ENCODE measurements at places on chromosomes 1 and 21. TPM values are rescaled to one million over a fixed set of nuclear protein-coding genes. Genes with fewer than 3 reads are reported as not detected.
A peak's percentile ranks its signal among the peaks of the same experiment; 100 is the strongest.

GRCh38 chr1:23902321-23903278 lies 10.6 kb downstream of the CNR2 start:
- no peaks in the 10 kb centered on the region for H3K4me1 ChIP-seq
- H3K27ac ChIP-seq = no peak overlapping the region
- H3K4me3 ChIP-seq = no peak overlapping the region

The CD52 gene
- 1,528 TPM for total RNA-seq

DNA sequence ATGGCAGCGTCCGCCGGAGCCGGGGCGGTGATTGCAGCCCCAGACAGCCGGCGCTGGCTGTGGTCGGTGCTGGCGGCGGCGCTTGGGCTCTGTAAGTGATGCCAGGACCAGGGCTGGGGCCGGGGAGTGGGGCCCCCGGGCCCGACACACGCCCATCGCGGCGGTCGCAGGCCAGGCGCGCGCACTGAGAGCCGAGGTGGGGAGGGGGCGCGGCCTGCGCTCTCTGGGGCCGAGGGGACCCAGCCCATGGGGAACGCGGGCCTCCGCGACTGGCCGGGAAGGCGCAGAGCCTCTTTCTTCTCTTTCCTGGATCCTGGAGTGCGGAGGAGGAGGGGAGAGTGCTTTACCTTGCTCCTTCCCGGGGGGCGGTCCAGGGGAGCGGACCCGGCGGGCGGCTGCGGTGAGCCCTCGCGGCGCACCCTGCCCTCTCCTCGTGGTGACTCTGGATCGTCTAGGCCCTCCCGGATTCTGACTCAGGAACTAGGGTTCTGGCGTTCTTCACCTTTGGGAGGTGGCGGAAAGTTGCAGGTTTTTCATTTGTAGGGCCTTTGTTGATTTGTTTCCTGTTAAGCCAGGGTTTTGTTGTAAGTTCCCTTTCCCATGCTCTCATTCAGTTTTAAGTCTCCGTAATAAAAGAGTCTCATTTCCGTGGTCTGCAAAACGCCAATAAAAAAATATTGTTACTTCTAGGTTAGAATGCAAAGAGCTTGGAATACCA lies 529 bp downstream of the MPZL1 start:
- H3K27me3 ChIP-seq = no peaks in the 10 kb centered on the region
- no peaks in the 10 kb centered on the region for H3K36me3 ChIP-seq
- H3K27ac ChIP-seq = peak overlapping the region; percentile 49
- H3K4me3 ChIP-seq = peak overlapping the region; percentile 78
- peak; percentile 19 for DNase-seq
- peaks cover 30% of the 10 kb centered on the region for H3K4me1 ChIP-seq

The PTGFRN gene
- 0.10 TPM for total RNA-seq

The DPM3 gene
- 28.1 TPM for total RNA-seq

The ADPRS gene
- total RNA-seq = 20.6 TPM

DNA sequence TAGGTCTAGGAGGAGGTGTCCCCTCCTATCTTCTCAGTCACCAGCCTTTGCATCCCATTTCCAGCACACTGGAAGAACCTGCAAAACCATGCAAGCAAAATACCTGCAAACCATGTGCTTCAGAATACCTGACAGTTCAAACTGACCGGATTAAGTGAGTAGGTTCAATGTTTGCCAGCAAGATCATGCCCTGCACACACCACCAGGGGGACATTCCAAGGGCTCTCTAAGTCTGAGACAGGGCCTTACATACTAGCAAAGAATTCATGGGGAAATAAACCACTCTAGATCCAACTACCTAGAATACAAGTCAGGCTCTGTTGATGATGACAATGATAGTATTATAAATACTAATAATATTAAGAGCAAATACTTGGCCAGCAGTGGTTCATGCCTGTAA lies 27.6 kb downstream of the INPP5B start:
- H3K4me1 ChIP-seq = peaks cover 6% of the 10 kb centered on the region
- no peak for DNase-seq
- no peaks in the 10 kb centered on the region for H3K27me3 ChIP-seq
- no peak overlapping the region for H3K4me3 ChIP-seq

The ADORA3 gene
- not detected for total RNA-seq

GRCh38 chr1:17661546-17662157 lies 93.5 kb upstream of the ACTL8 start:
- H3K36me3 ChIP-seq = no peaks in the 10 kb centered on the region
- no peaks in the 10 kb centered on the region for H3K4me1 ChIP-seq
- peak; percentile 7 for DNase-seq
- no peak overlapping the region for H3K27ac ChIP-seq
- no peak overlapping the region for H3K4me3 ChIP-seq

- DNase-seq = no peak
- H3K4me3 ChIP-seq = no peak overlapping the region
- peaks cover 24% of the 10 kb centered on the region for H3K4me1 ChIP-seq
- H3K36me3 ChIP-seq = no peaks in the 10 kb centered on the region
Measured at GRCh38 chr1:24961961-24962861, 32.1 kb upstream of the RUNX3 start.

DNA sequence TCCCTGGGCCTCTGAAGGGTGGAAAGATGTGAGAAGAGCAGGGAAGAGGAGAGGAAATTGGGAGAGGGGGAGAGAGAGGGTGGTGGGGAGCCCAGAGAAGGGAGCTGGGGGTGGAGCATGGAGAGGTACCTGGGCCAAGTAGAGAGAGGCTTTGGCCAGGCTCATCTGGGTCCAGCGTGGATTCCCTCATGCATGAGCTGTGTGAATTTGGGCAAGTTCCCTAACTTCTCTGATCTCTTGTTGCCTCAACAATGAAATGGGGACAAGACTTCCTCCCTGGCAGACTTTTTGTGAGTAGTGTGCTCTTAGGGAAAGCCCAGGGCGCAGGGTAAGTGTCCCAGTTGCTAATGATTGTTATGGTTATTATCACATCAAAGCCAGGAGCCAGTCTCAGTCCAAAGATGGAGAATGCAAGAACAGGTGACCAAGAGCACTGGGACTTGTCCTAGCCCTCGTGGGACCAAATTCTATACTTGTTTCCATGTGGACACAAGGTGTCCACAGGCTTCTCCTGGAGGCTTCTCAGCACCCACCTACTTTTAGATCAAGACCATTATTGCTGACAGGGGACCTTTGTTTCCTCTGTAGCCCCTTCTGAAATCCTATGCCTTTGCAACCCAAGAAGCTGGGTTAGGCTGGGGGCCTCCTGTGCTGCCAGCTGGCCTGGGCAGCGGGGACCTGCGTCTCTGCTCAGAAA lies 13.9 kb downstream of the IL6R start:
- H3K4me3 ChIP-seq = peak overlapping the region; percentile 74
- H3K4me1 ChIP-seq = peaks cover 93% of the 10 kb centered on the region
- H3K36me3 ChIP-seq = peaks cover 22% of the 10 kb centered on the region

DNA sequence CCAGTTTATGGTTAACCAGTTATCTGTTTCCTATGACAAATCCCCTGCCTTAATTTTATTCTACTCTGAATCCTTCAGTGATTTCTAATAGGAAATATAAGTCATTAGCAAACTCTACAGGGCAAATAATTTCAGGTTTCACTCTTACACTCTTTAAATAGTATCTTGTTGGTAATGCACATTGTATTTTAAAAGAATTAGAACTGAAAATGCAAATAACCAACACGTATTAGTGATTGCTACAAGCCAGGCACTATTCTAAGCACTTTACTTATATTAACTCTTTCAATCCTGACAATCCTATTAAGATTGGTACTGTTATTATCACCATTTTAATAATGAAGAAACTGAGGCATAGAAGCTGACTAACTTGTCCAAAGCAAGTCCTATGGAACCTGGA lies 48.3 kb upstream of the LHX8 start:
- H3K36me3 ChIP-seq = no peaks in the 10 kb centered on the region
- no peak overlapping the region for H3K27ac ChIP-seq
- H3K27me3 ChIP-seq = no peaks in the 10 kb centered on the region
- H3K4me1 ChIP-seq = no peaks in the 10 kb centered on the region
- no peak overlapping the region for H3K4me3 ChIP-seq
- DNase-seq = no peak

GRCh38 chr1:90475631-90476030 lies 241.5 kb downstream of the BARHL2 start:
- H3K27me3 ChIP-seq = no peaks in the 10 kb centered on the region
- no peaks in the 10 kb centered on the region for H3K4me1 ChIP-seq
- H3K36me3 ChIP-seq = no peaks in the 10 kb centered on the region
- H3K27ac ChIP-seq = no peak overlapping the region
- DNase-seq = no peak

DNA sequence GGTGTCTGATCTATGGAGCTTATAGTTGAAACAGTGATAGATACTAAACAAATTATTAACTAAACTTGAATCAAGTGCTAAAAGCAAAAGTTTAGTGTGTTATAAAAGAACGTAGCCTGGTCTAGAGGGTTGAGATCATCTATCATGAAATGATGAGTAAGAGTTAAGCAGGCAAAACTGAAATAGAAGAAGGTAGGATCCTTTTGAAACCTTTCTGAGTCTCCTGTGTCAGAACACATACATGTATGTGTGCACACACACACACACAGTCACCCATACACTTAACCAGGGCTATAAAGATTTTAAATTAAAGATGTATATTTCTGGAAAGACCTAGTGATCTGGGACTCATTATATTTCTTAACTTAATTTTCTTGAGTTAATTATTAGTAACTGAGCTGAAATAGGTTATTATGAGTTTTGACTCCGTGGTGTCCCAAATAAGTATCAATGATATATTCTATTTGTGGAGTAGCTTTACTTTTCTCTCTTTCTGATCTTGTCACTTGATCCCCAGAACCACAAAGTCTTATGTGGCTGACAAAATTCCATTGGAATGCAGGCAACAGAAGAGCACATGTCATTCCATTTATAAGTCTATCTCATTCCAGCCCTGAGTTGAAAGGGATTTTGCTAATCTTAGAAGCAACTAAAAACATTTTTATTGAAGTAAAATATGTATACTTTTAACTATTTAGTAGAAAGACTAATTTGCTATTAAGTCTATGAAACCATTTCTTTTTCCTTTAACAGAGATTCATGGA lies 70.7 kb downstream of the PRRX1 start:
- peaks cover 3% of the 10 kb centered on the region for H3K27me3 ChIP-seq
- H3K4me3 ChIP-seq = no peak overlapping the region
- no peak for DNase-seq
- no peaks in the 10 kb centered on the region for H3K36me3 ChIP-seq
- H3K4me1 ChIP-seq = no peaks in the 10 kb centered on the region

DNA sequence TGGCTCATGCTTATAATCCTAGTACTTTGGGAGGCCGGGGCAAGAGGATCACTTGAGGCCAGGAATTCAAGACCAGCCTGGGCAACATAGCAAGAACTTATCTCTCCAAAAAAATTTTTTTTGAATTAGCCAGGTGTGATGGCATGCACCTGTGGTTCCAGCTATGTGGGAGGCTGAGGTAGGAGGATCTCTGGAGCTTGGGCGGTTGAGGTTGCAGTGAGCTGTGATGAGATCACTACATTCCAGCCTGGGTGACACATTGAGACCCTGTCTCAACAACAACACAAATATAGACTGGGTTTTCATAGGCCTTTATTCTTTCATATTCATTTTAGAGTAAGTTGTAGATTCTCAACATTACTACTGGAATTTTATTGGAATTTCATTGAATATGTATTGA lies 12.8 kb downstream of the MED18 start:
- no peaks in the 10 kb centered on the region for H3K27me3 ChIP-seq
- no peaks in the 10 kb centered on the region for H3K4me1 ChIP-seq
- H3K27ac ChIP-seq = no peak overlapping the region
- no peaks in the 10 kb centered on the region for H3K36me3 ChIP-seq

DNA sequence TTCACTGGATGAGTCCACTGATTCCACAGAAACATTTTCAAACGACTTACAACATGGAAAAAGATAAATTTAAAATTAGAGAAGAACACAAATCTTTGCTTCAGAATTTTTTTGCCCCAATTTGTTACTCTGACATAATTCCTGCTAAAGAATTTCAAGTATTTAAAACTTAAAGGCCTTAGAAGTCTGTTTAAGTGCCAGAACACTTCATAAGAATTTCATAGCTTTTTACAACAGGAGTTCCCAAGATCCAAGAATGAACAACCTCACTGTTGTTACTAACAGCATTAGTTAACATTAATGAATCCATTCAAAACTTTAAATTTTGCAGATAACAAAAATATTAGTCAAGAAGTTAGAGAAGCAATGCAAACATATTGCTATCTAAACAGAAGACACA lies 31.7 kb downstream of the ARHGAP29 start:
- no peaks in the 10 kb centered on the region for H3K27me3 ChIP-seq
- H3K27ac ChIP-seq = no peak overlapping the region
- no peaks in the 10 kb centered on the region for H3K36me3 ChIP-seq
- DNase-seq = no peak

DNA sequence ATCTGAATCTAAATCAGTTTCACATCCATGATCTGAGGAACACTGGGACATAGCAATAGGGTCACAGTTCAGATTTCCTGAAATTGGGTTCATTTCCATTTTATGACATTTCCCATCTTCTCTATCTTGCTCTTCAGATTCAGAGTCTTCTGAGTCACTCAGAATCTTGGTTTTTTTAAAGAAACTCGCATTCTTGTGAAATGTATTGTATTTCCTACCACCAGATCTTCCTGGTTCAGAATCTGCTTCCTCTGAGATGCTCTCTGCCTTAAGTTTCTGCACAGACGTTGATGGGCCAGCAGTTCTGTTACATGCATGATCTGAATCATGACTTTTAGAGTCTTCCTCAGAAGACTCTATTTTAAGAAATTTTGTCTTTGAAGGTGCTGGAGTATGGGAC lies 15.5 kb upstream of the PSMG1 start:
- no peak overlapping the region for H3K4me3 ChIP-seq
- H3K27me3 ChIP-seq = no peaks in the 10 kb centered on the region
- H3K27ac ChIP-seq = no peak overlapping the region
- DNase-seq = no peak

- no peaks in the 10 kb centered on the region for H3K36me3 ChIP-seq
- peak; percentile 56 for DNase-seq
- peaks cover 8% of the 10 kb centered on the region for H3K4me1 ChIP-seq
- H3K4me3 ChIP-seq = no peak overlapping the region
- H3K27ac ChIP-seq = no peak overlapping the region
- H3K27me3 ChIP-seq = peaks cover 3% of the 10 kb centered on the region
Measured at GRCh38 chr1:212630158-212630900, 21.8 kb downstream of the ATF3 start.

DNA sequence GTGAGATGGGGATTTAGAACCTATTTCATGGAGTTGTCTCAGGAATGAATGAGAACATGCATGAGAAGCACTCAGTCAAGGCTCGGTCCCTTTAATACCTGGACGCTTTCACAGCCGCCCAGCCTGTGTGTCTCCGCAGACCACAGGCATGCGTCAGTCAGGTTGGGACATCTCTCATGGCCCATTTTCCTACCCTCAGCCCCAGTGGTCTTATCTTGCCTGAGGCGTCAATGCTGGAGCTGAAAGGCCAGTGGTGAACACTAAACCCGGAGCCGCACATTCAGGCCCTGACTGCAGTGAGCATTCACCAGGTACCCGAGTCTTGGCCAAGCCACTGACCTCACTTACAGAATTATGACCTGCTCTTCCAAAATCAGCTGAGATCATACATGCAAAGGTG lies 263.2 kb upstream of the RAB4A start:
- no peak overlapping the region for H3K4me3 ChIP-seq
- no peaks in the 10 kb centered on the region for H3K4me1 ChIP-seq
- H3K36me3 ChIP-seq = no peaks in the 10 kb centered on the region
- H3K27me3 ChIP-seq = no peaks in the 10 kb centered on the region
- no peak overlapping the region for H3K27ac ChIP-seq
